Osteoblast (primary cell): ENCODE measurements at places on chromosomes 7 and 10. TPM values are rescaled to one million over a fixed set of nuclear protein-coding genes. Genes with fewer than 3 reads are reported as not detected.

GRCh38 chr10:128825626-128826025 lies 641.4 kb upstream of the MGMT start:
- no peak for DNase-seq

DNA sequence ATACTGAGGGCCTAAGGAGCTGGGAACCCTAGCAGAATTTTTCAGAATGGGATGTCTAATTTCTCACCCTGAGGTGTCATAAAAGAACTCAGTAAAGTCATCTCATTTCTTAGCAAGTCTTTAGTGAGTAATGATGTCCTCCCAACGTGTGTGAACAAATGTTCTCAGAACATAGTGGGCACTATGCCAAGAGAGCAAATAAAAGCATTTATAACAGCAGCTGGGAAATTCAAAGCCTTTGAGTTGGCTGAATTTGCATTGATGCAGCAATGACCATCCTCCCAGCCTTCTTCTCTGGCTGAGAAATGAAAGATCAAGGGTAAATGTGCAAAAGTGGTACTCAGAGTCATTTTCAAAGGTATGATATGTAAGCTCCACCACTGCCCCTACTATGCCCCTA lies 109.4 kb downstream of the FAM107B start:
- no peak for DNase-seq

DNA sequence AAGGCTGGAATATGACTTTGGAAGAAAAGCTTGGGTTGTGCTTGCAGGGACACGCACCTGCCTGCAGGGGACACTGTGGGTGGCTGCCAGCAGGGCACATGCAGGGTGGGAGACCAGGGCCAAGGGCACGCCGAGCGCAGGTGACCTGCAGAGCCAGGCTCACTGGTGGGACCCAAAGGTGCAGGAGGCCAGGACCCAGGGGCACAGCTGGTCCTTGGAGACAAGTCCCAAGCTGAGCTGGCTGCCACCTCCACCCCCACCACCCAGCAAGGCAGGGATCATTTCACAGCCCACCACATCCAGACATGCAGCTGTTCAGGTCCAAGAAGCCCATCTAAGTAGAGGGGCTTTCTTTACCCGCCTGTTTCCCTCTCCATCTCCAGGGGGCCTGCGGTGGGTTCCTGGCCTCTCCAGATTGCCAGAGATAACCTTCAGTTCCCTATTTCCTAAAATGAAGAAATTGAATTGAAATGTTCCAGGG lies 13.8 kb upstream of the CLIP2 start:
- peak; percentile 46 for DNase-seq

GRCh38 chr10:45404087-45404769 lies 30.2 kb downstream of the ALOX5 start:
- no peak for DNase-seq

The ING3 gene
- total RNA-seq = 16.6 and 17.7 TPM in 2 replicates

DNA sequence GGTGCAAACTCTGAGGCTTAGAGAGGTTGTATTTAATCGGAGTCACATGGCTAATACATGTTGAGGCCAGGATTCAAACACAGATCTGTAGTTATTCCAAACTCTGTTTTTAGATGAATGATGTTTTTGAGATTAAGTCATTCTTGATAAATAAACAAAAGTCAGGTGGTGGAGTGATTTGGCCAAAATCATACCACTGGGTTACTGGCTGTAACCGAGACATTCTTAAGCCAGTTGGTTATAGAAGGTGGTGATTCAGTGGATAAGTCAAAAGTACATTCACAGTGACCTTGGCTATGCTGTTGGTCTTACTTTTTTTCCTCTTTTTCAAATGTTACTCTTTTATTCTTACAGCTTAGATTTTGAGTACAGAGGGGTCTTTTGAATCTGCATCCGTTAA lies 361.4 kb downstream of the KIF20B start:
- DNase-seq = no peak

DNA sequence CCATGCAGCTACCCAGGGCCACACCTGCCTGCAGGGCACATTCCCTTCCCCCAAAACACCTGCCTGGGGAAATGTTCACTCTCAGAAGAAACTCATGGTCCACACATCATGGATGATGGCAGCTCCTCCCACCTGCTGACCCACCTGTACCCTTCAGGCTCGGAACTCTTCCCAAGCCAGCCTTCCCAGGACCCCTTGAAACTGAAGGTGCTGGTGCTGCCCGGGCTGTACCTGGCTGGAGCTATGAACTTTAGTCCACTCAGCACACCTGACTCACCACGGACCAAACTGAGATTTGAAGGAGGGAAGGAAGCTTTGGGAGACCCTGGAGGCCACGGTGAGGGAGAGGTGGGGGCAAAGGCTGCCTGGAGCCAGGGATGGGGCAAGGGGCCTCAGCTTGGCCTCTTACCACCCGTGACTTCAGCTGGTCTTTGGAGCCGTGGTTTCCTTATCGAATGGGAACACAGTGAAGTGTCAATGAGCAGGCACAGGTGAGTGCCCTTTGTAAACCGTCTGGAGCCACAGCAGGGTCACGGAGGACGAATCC lies 30.1 kb upstream of the INPP5A start:
- no peak for DNase-seq

DNA sequence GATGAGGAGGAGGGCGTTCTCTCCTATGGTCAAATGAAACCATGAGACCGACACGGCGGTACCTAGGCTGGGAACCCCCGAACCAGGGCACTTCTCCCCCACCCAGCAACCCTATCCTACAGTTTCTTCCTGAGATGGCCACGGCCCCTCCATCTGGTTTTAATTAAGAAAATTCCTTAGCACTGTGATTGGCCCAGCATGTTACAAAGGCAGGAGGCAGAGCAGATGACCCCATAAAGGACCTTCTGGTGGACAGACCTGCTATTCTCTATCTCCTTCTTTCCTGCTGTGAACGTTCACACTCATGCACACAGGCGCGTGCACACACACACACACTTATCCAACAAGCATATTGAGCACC lies 129.4 kb downstream of the RGS10 start:
- peak; percentile 94 for DNase-seq

GRCh38 chr7:70349819-70350218 lies 751.5 kb downstream of the AUTS2 start:
- no peak for DNase-seq

The SSC4D gene
- total RNA-seq = 0.88 and 1.1 TPM in 2 replicates

The C10orf62 gene
- 0.29 and 0.36 TPM in 2 replicates for total RNA-seq

The CTAGE4 gene
- total RNA-seq = 0.36 and 2.4 TPM in 2 replicates

GRCh38 chr7:157612664-157613561 lies 276.1 kb downstream of the DNAJB6 start:
- DNase-seq = peak; percentile 75

The GRM3 gene
- total RNA-seq = not detected in 2 replicates

- no peak for DNase-seq
Measured at GRCh38 chr10:97518301-97519043, 19.7 kb downstream of the UBTD1 start.
